ENCODE measurements at places on chromosomes 3 and 15.

- peak; percentile 38 for DNase-seq
Observed at GRCh38 chr15:52780172-52780980, 9.8 kb downstream of the ONECUT1 start.

GRCh38 chr3:183710231-183710630, 12.6 kb downstream of the YEATS2 start:
- no peak for DNase-seq

DNA sequence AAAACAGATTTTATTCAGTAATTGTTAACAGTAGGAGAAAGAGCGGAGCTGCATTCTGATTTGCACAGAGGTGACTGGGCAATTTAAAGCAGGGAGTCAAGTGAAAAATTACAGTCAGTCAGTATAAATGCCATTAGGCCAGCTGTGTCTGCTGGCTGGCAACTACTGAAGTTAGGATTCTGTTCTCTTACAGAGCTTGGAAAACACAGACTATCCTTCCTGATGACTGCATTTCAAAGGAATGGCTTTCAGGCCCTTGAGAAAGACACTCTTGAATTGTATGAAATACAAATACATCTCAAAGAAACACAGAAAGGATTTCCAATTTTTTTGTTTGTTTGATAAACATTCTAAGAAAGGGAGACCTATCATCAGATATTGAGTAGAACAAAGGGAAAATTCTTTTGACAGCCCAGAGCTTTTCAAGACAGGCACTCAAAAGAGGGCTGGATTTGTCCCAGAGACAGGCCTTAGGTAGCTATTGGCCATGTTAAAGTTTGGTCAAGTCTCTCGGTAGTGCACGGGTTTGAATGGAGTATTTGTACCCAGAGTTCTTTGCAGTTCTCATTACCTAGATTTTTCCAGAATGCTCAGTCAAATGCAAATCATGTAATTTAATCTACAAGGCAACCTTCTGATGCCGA, 551.2 kb upstream of the CCDC54 start:
- DNase-seq: no peak

GRCh38 chr3:196774848-196775422, 35.3 kb downstream of the PAK2 start:
- no peak for DNase-seq

DNA sequence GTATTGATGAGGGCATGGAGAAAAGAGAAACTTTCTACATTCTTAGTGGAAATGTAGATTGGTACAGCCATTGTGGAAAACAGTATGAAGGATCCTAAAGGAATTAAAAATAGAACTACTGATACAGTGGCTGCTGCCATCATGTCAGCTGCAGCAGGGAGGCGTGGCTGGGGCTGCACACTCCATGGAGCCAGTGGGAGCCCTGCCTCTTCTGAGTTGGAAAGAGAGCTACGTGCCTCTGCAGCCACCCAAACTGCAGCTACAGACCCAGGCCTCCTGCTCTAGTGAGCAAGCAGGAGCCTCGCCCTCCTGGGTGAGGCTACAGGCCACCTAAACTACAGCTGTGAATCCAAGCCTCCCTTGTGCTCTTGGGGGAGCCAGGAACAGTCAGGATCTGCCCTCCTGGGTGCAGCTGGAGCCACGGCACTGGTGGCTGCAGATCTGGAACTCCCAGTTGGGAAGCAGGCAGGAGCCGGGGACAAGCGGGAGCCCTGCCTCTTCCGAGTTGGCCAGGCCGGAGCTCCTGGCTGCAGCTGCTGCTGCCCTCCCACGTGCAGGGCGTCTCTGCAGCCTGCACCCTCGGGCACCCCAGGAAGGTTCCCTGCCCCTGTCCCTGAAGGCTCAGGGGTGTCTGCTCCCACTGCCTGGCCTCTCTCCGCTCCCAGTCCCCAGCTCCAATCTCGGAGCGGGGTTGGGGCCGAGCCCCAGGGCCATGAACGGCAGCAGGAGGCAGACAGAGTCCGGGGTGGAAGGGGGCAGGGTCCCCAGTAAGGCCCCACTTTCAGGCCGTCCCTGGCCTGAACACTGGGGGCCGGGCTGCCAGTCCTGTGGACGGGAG, 64.5 kb downstream of the THBS1 start:
- no peak for DNase-seq

DNA sequence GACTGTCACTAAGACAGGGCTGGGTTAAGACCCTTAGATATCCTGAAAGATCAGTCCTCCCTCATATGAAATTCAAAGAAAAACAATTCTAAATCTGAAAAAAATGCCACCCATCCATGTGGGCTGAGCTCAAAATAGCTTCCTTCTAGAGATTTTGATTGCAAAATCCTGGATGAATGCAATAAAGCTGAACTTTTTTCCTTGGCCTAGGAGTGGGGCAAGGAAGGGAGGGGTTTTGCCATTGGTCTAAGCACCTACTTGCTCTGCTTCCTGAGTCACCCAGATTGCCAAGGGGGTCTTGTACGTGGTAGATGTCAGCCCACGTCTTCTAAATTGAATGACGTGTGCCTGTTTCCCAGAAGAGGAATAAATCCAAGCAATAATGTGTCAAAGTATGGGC, 15.3 kb upstream of the SMAD3 start:
- no peak for DNase-seq

- DNase-seq: no peak
Observed at GRCh38 chr3:46091046-46091445, 63.8 kb upstream of the XCR1 start.

DNA sequence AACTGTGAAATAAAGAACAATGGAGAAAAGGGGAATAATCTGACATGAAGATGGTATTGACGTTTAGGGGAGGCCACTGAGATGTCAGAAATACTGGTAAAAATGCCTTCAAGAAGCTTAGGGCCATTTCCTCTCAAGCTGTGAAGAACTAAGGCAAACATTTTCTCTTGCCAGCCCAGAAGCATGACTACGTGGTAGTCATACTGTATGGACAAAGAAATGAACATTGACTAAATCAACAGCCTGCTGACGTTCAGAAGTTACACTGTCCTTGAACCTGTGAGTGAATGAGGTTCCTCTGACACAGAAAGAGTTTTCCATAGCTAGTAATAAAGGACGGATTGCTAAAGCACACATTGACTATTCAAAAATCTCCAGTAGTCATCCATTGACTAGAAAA, 121.0 kb downstream of the P3H2 start:
- DNase-seq: no peak

DNA sequence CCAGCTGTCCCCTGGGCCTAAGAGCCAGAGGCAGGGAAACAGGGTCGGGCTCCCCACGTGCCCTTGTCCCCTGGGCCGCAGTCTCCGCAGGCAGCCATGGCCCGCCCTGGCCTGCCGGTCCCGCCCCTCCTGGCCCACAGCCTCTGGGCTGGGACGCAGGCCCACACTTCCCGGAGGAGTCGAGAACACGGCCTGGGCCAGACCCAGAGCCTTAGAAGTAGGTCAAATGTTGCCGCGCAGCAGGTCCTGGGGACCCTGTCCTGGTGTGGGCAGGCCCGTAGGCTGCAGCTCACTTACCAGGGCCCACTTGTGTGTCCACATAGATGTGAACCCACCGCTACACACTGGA, 4.3 kb upstream of the MYL3 start:
- DNase-seq: no peak

- DNase-seq: no peak
Observed at GRCh38 chr3:98513736-98514135, 9.0 kb downstream of the CLDND1 start.

DNA sequence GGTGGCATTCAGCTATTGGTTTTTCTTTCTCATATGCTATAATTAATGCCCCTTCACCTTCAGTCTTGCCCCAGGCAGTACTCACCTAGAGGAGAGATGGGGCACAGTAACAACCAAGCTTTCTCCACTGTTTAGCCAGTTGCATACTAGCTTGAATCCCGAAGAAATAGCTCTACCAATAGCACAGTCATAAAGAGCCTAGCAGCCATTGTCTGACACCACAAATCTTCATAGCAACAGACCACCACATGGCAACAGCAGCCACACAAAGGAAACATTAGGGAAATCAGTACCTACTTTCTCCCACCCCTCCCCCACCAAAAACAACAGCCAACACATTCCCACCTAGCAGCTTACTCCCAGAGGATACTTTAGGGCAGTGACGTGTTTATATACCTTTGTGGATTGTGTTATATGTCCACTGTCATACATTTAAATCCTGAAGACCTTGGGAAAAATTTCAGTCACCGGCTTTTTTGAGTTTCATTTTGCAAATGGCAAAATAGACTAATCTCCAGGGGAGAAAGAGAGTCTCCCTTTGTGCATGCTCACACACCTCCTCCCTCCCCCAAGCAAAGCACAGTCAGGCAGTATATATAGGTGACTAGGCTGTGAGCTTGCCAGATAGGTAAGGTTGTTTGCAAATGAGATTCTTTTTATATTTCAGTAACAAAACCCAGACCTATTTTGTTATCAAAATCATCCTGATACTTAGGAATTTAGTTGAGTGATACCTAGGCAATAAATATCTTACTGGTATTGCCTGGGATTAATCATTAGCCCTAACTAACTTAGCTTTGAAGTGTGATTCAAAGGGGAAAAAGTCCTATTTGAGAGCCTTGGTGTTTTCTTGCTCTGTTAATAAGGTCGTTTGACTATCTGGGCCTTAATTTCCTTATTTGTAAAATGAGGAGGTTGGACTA, 140.6 kb downstream of the RBPMS2 start:
- DNase-seq: no peak

DNA sequence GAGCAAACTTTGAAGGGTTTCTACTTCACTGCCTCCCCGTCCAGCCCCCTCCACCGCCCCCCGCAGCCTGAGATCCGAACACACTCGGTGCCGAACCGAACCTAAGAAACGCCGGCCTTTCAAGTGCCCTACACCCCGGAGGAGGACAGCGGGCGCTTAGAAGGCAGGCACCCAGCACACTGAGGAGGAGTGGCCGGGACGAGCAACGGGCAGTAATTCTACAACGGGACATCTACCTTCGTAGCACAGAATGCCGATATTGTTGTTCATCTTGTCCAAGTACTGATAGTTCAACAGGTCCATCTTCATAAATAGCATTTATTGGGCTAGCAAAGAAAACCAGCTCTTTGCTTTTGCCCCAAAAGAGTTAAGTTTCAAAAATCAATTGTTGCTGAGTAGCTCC, 513 bp downstream of the VGLL4 start:
- peak; percentile 68 for DNase-seq

GRCh38 chr3:187858041-187858440, 112.8 kb upstream of the BCL6 start:
- no peak for DNase-seq

DNA sequence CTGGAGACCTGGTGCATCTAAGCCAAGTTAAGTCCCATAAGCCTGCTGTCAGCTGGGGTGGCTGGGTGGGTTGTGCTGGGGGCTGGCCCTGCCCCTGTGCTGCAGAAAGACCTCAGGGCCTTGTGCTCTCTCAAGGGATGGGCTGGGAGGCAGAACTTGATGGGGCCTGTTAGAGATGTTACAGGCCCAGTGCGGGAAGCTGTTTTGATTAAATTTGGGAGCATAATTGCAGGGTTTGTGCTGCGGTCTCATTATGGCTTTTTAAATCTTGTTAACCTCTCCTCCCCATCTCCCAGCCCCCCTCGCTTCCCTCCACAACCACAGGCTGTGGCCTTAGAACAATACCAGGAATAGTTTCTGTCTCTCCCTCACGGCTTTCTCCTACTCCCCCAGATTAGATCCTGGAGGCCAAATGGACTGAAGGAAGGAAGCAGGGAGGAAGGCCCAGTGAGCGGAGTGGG, 87.6 kb upstream of the TLE3 start:
- DNase-seq: no peak

DNA sequence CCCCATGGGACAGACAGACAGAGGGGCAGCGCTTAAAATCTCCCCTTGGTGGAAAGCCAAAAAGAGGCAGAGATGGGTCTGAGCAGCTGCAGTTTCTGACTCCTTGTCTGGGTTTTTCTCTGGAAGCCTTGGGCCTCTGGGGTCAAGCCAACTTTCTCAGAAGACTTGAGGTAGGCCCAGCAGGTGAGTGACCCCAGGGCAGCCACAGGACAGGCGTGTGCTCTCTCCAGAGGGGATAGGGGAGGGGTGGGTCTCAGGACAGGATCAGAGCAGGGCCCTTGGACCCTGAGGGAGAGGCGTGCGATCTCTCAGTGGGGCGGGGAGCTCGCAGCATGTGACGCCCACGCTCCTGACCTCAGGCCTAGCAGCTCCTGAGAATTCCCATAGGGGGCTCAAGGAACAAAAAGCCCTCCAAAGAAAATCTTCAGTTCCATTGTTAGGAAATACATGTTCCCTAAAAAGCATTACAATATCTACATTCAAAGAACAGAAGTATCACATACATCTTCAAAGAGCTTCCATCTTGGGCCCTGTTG, 34.6 kb upstream of the DUSP7 start:
- DNase-seq: no peak

DNA sequence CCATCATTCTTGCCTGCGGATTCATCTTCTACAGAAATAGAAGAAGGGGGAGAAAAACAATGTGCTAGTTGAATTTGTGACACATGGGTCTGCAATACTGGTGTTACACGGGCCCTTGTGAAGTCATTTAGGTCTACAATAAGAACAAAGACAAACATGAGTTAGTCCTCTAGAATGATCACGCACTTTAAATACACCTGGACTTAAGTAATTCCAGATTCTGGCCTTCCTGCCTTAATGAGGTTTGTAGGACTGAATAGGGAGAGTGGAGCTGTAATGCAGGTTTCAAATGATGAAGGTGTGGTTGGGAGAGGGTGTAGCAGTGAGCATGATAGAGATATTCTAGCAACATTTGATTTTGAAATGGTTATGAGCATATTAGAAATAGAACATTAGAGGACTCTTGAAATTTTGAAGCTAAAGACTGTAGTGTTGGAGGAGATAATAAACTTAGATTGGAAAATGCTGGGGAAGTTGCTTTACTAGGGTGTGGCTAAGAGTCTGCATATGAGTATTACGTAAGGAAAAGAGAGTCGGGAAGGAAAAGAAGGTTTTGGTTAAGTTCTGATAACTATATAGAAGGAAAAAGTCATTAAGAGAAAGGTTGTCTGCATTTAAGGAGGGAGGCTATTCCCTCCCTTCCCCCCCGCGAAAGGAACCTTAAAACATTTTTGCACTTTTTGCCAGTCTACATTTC, 606 bp downstream of the EIF2A start:
- peak; percentile 90 for DNase-seq

DNA sequence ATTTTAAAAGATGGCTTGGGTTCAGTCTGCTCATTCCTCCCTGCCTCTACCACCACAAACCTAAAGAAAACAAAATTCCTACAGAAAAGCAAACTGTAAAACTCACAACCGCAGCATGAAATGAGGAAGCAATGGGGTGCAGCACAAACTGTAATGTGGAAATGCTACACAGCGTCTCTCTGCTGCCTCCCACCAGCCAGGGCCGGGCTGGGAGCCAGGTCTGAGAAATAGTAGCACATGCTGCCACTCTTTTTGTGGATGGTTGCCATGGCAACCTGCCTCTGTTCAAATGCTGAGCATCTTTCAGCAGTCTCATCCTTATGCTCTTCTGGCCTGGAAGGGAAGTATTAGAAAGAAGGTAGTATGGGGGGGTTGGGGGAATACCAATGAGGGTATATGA, 55.4 kb downstream of the EOMES start:
- no peak for DNase-seq

GRCh38 chr3:149667576-149667975, 9.8 kb upstream of the WWTR1 start:
- no peak for DNase-seq

GRCh38 chr15:74845581-74845980, 2.6 kb upstream of the ULK3 start:
- no peak for DNase-seq

- no peak for DNase-seq
Observed at GRCh38 chr3:66259566-66260255, 38.9 kb downstream of the SLC25A26 start.

- DNase-seq: peak; percentile 86
Observed at GRCh38 chr3:171809861-171810628, at the start of gene PLD1. PLD1 (minus strand) TSS chr3:171810483; CDS start chr3:171738051, 72,432 bp downstream.

- DNase-seq: no peak
Observed at GRCh38 chr3:102038477-102039142, 189.3 kb downstream of the NFKBIZ start.
